ENCODE measurements at places on chromosomes 6 and 20.

DNA sequence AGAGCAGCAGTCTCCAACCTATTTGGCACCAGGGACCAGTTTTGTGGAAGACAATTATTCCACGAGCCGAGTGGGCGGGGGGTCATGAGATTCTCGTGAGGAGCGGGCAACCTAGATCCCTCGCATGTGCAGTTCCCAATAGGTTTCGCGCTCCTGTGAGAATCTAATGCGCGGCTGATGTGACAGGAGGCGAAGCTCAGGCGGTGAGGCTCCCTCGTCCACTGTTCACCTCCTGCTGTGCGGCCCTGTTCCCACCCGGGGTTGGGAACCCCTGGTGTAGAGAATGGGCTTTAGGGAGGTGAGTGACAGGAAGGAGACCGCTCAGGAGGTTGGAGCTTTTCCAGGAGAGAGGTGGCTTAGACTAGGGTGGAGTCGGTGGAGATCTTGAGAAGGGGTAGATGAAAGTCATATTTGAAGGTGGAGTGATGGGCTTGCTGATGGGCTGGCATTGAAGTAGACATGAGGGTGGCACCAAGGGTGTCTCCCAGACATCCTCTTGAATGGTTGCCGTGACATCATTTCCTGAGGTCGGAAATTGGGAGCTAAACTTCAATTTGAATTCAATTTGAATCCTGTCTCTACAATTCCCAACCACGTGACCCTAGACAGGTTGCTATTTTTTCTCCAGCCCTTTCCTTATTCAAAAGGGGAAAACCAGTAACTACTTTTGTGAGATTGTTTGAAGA lies 1.5 kb upstream of the RAD21L1 start:
- DNase-seq, result no peak

- DNase-seq, result no peak
Measured at GRCh38 chr6:29259721-29260120, 41.8 kb upstream of the OR14J1 start.

DNA sequence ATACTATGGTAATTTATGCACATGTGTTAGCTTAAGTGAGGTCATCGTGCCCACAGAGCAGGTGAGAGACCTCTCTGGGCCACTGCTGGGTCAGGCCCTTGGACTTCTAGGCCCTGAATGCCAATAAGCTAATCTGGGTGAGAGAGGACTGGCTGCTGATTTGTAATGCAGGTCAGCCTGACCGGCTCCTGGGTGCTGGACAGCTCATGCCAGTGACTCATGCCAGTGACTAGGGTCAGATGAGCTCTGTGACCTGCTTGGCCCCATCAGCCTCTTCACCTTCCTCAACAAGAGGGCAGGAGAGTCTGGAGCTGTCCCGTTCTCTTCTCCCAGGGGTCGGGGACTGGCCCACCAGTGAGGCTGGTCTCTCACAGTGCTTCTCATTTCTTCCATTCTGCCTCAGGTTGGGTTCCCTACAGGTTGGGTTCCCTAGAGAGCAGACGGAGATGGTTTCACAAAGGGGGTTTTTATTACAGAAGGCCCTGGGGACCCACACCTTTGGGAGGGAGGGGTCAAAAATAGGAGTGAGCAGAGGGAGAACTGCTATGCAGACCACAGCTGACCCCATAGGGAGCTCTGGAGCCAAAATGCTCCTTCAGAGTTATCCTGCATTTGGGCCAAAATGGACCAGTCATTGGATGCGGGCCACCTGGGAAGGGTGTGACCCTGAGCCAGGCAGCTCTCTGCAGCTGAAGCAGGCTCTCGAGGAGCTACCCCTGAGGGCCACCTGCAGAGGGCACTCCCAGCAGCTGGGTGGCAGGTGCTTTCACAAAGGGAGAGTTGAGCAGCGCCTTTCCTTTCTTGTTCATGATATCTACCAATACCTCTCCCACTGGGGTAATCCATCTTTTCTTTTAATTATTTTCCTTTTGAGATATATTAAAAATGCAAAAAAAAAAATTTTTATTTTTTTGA lies 2.2 kb upstream of the OXT start:
- no peak for DNase-seq

GRCh38 chr20:12640251-12640650 lies 368.5 kb upstream of the SPTLC3 start:
- no peak for DNase-seq

- DNase-seq, result no peak
Measured at GRCh38 chr6:26411751-26412150, 9.7 kb downstream of the BTN3A1 start.
